ENCODE measurements at places on chromosomes 5 and 9.

DNA sequence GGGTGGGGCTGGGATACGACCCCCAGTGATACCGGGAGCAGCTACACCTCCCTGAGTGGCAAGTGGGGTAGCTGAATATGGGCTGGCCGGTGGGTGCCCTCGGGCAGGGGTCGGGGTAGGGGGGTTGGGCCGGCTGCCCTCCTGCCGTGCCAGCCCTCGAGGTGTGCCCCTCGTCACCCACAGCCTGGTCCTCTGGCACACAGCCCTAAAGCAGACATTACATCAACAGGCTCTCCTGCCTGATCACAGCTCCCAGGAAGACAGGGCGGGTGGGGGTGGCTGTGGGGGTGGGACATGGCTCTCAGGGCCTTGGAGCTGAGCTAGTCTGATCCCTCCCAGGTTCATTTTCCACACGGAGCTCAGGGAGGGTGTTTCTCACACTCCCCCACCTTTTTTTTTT lies 23.2 kb downstream of the FBXW5 start:
- no peak for DNase-seq

DNA sequence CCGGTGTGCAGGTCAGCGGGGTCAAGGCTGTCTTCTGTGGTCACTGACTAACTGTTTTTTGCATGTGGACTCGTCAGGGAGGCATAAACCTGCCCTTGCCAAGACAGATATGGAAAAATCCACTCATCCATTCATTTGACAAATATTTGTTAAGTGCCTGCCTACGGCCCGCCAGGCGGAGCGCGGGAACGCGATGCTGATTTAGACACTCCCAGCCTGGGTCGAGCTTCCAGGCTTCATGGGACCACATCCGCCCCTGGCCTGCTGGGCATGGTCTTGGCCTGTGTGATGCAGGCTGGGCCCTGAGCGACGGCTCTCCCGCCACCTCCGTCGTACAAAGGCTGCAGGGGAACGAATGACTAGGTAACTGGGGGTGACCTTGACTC lies 18.1 kb downstream of the MYMK start:
- peak; percentile 83 for DNase-seq

- no peak for DNase-seq
These were observed 65.5 kb downstream of the GNG10 start for GRCh38 chr9:111726949-111727348.

- no peak for DNase-seq
These were observed 15.3 kb upstream of the GRXCR2 start for GRCh38 chr5:145887976-145888574.

DNA sequence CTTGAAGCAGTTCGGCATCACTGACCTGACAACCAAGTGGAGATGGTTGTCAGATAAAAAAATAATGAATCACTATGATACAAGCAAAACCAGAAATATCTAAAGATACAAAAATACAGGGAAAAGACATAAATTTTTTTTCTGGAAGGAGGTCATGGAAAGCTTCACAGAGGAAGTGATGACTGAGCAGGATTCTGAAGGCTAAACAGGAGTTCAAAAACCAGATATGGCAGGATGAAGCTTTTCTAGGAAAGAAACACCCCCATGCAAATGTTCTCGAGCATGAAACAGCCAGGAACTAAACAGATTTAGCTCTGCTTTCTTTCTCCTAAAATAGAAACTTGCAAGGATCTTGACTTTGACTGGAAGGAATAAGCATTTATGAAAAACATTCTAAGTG lies 60.7 kb upstream of the IFNE start:
- no peak for DNase-seq

DNA sequence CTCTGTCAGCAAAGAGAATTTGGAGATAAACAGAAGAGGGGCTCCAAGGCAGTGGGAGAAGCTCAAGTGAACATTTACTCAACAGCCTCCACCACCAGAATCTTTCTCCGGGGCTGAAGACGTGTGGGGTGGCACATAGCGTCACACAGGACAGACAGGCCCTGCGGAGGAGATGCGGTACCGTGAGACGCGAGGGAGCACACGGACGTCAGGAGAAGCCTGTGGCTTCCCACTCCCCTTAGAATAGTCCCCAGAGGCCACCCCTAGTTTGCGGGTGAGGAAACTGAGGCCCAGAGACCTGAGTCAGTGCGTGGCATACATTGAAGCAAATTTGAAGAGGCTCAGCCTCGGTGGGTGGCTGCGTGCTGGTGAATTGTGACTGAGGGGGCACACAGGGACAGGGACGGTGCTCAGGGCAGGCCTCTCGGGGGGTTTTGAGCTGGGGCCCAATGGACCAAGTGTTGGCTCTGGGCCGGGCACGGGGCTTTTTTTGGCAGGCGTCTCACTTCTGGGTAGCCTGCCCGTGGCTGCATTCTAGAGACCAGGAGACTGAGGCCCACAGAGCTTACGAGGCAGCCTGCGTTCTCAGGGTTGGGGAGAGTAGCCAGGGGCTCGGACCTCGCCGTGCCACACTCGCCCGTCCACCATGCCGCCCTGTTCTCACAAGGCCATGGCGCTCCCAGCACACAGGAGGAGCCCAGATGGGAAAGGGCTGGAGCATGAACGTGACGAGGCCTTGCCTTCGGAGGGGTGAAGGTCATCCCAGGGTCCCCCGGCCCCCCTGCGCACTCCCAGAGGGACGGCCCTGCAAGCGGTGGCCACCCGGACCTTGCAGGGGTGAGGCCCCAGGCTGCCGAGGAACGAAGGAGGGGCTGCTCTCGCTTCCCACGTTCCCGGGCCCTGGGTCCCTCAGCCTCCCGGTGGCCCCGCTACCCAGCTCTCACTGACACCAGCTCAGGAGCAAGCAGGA lies 220.6 kb downstream of the C9orf50 start:
- no peak for DNase-seq

GRCh38 chr9:121447321-121447834 lies 52.3 kb downstream of the GGTA1 start:
- peak; percentile 38 for DNase-seq

DNA sequence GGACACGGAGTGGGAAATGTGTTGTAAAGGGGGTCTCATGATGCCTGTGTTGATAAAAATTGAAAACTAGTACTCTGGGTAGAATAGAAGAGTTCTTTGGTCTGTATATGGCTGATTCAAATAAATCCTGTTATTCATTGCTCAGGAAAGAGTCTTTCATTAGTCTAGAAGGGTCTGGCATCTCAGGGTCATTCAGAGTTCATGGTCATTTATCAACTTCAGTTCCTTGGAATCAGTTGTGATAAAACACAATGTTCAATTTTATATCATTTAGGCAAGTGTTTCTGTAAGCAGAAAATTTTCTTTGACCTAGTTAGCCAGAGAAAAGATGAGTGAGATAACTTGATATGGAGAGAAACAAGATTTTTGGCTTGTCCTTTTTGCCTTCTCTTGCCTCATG lies 36.3 kb downstream of the SPATA31D1 start:
- no peak for DNase-seq

DNA sequence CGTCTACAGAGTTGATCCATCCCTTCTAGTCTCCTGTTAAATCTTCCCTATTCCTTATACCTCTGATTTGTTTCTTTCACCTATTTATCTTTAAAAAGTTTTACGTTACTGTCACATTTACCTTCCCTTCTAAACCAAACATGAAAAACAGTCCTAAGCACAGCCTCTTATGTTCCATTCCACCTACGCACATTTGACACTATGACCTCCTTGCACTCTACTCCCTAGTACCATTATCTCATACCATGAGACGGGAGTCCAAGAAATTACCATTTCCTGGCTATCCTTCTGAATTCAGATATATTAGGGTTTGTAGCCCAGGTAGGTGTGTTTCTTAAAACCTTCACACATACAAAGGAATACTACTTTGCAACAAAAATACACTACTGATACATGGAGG lies 25.1 kb downstream of the FNIP1 start:
- no peak for DNase-seq

DNA sequence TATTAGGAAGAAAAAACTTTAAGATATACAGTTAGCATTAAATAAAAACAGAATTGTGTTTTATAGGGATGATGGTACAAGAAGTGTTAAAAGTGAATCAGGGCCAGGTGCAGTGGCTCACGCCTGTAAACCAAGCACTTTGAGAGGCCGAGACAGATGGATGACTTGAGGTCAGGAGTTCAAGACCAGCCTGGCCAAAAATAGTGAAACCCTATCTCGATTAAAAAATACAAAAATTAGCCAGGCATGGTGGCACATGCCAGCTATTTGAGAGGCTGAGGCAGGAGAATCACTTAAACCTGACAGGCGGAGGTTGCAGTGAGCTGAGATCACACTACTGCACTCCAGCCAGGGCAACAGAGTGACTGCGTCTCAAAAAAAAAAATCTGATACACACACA lies 282.9 kb upstream of the ATP10B start:
- no peak for DNase-seq

DNA sequence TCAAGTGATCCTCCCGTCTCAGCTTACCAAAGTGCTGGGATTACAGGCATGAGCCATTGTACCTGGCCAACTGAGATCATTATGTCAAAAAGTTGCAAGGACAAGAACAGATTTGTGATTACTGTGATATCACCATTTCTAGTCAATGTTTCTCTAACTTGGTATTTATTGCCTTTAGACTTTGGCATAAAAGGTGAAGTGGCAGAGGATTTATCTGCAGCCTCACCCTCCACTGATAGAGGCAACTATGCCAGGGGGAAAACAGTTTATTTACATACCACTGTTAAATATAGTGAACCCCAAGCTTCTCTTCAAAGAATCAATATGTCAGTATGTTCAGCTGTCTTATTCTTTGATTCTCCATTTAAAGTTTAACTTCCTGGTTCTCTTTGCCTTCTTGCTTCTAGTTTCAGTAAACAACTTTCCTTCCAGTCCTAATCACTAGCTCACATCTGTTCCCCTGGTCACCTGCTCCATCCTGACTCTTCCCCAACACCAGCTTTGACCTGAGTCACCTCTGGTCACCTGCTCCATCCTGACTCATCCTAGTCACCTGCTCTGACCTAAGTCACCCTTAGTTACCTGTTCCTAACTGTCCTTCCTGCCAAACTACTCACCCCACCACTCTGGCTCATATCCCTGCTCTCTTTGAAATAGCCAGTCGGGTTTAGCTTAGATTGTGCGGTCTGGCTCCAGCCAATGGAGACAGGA lies 29.9 kb downstream of the SEMA6A start:
- no peak for DNase-seq

- DNase-seq = no peak
These were observed 1009.4 kb downstream of the TLE1 start for GRCh38 chr9:80679916-80680315.

DNA sequence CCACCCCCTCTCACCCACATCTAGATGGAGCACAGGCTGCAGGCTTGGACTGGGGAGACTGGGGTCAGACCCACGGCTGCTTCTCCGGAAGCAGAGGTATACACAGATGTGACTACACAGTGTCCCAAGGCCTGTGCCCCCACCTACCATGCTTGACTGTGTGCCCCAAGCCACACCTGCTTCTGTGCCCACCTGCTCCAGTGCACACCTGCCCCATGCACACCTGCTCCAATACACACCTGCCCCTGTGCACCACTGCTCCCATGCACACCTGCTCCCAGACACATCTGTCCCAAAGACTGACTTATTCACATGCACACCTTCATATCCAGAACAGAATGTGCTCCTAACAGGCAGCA lies 5.5 kb upstream of the COL5A1 start:
- no peak for DNase-seq

GRCh38 chr9:75148561-75148960 lies 60.2 kb downstream of the OSTF1 start:
- DNase-seq = peak; percentile 82

GRCh38 chr5:139210585-139210984 lies 12.4 kb upstream of the SIL1 start:
- no peak for DNase-seq

- no peak for DNase-seq
These were observed 9.0 kb upstream of the QSOX2 start for GRCh38 chr9:136254381-136255165.

DNA sequence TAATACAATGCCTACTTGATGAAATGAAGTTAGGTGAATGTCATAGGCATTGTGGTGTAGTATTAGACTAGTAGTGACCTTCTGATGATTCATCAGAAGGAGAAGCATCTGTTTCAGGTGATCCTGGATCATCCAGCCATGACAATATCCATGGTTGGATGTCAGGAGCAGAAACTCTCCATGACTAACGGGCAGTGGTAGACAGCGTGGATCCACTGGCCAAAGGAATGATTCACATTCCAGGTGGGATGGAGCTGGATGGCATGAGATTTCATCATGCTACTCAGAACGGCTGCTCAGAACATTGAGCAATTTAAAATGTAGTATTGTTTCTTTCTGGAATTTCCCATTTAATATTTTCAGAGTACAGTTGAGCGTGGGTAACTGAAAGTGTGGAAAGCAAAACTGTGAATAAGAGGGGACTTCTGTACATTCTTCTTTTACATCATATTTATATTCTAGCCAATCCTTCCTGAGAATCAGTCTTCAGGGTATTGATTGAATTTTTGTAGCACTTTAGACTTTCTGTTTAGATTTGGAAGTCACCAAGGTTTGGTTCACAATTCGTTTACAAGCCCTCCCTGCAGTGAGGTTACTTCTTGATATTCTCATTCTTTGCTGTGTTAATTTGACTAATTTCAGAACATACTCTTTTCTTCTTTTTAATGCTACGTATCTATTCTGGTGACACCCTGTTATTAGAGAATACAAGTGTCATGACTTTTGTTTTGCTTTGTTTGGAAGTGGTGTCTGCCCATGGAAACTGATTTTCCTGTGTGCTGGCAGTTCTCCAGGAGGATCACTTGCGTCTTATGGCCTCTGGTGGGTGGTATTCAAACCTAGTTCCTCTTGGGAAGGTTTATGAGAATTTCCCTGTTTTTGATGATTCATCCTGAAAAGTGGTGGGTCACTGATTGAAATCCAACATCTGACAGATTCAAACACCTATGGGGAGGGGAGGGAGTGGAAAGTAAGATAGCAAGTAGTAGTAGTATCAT lies 12.2 kb upstream of the CLINT1 start:
- DNase-seq = peak; percentile 74

DNA sequence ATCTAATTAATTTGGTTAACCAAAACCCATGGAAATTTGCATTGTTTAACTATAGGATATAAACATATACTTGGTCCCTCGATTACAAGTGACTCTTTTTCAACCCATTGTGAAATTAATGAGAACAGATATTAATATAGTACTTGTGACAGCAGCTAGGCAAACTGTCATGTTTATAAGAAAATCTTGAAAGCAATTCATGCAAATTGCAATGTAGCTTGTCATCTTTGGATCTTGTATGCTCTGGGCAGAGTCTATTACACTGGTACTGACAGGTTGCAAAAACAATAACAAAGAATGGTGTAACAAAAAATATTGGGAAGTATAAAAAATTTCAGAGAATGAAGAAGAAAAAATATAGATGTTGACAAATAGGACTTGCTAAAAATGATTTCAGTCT lies 941.0 kb downstream of the DNAH5 start:
- no peak for DNase-seq

- DNase-seq = no peak
These were observed 29.7 kb downstream of the FNBP1 start for GRCh38 chr9:130013326-130013725.

GRCh38 chr5:79357398-79357797 lies 121.5 kb downstream of the JMY start:
- DNase-seq = no peak

GRCh38 chr9:136117291-136117915 lies 1.3 kb downstream of the TMEM250 start:
- no peak for DNase-seq
